ENCODE measurements at places on chromosomes 5 and 9.
A peak's percentile ranks its signal among the peaks of the same experiment; 100 is the strongest.

DNA sequence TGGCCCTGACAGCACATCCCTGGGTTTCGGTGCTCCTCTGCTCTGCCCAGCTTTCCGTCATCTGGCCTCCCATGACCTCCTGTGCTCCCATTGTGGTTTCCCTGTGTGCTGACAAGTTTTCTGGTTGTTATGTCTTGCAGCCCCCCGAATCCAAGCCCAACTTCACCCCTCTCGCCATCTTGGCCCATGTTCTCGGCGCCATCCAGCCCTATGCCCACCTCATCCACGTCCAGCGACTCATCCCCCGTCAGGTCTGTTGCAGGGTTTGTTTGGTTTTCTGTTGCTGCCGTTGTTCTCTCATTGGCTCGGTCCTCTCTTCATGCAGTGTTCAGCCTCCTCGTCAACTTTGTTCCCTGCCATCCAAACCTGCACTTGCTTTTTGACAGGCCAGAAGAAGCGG is 196.4 kb downstream of the NR3C1 start:
- DNase-seq = no peak

- peak; percentile 8 for DNase-seq
Measured at GRCh38 chr5:135718151-135718550, 116.3 kb upstream of the SLC25A48 start.

DNA sequence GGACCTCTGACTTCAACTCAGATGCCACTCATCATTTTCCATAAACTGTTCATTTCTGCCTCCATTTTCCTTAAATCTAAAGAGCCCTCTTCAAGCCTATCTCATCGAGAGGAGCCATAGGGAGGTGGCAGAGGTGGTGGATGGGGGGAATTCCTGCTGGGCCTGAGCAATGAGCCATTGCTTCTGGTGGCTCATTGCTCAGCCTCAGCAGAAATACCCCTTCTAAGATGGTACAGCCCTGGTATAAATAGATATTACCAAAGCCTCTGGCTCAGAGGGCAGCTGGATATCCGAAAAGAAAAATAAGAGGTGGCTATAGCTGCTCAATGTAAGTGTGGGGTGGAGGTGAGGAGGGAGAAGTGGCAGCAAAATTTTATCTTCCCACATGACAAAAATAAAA is 313.5 kb downstream of the CAAP1 start:
- DNase-seq = no peak

DNA sequence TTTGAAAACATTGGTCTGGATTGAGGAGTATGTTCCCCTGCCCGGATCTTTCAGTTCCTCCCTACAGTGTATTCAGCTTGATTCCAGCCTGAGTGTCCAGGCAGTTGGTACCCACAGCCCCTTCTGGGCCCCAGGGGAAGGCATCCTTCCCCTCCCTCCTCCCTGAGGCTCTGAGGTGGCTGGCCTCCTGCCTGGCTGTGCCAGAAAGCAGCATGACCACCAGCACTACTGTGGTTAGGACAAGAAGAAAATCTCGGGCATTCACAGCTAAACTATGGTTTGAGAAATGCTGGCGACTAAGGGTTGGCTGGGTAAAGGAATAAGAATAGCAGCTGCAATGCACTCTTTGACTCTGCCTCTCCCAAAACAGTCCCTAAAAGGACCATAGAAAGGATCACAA is 84.6 kb upstream of the LIFR start:
- no peak for DNase-seq

- DNase-seq = no peak
Measured at GRCh38 chr9:113492343-113493202, 29.0 kb downstream of the RGS3 start.

DNA sequence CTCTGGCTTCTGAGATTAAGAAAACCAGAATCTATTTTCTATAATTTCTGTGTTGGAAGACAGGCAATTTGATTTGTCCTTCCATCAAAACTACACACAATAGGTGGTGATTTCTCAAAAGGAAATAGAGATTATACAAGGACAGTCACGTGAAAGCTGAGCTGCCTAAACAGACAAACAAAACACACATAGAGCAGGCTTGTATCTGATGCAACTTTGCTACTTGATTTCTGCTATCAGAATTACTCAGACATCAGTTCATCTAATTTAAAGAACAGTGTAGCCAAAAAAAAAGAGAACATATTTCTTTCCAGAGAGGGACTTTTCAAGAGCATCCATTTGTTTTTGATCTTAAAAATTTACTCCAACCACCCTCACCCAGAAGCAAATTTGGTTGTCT is 2128.3 kb upstream of the C9orf72 start:
- no peak for DNase-seq

DNA sequence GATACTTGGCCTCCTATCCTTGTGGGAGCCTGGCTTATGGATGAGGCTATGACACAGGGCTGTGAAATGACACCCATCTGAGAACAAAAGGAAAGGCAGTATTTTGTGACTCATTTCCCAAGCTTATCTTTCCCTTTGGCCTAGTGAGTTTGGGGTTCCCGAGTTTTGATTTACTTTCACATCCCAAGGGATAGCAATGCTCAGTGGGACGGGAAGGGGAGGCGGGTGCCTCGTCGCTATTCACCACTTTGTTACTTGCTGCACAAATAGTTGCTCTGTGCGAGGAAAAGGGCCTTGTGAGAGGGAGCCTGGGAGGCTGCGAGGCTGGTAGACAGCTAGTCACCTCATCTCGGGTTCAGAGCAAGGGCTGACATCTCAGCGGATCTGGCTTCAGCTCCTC is 59.1 kb upstream of the ENTREP1 start:
- peak; percentile 5 for DNase-seq

- DNase-seq = no peak
Measured at GRCh38 chr5:59317023-59317773, 576.3 kb downstream of the PDE4D start.

DNA sequence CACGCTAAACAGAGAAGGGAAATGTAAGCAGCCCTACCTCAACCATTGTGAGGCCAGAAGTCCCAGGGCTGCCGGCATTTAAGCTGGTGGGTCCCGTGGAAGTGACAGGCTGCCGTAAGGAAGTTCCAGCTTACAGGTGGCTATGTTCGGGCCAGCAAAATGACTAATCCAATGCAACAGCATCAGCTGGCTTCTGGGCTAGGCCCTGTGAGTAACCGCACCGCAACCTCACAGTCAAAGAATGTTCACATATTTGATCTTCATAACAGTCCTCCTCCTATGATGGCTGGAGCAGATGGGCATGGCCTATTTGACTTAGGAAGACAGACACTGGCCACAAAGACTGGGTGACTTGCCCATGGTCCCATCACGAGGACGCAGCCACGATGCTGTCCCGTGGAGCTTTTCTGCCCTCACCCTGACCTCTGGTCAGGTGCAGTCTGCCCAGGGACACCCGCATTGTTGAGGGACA is 88.2 kb downstream of the LIFR start:
- no peak for DNase-seq

DNA sequence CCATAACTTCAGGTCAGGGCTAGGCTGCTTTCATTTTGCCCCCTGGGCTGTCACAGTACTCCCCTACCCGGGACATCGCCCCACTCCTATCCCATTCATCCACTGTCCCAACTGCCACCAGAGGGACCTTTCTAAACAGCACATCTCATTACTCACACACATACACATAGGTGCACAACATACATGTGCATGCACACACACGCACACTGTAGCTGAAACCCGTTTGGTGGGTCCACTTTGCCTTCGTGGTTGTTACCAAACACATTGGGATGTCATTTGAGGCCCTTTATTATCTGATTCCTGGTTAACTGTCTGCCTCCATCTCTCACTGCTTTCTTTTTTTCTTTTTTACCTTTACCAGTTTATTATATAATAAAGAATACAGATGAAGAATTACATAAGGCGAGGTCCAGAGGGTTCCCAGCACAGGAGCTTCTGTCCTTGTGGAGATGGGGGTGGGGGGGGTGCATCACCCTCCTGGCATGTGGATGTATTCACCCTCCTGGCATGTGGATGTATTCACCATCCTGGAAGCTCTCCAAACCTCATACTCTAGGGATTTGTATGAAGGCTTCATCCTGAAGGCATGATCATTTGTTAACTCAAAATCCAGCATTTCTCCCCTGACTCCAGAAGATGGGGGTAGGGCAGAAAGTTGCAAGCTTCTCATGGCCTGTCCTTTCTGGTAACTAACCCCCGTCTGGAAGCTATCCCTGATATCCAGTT is 186.0 kb downstream of the GOLPH3 start:
- DNase-seq = no peak

GRCh38 chr9:125436613-125437443 is 175.2 kb downstream of the GAPVD1 start:
- no peak for DNase-seq

GRCh38 chr5:91742550-91742949 is 359.4 kb upstream of the ARRDC3 start:
- no peak for DNase-seq

DNA sequence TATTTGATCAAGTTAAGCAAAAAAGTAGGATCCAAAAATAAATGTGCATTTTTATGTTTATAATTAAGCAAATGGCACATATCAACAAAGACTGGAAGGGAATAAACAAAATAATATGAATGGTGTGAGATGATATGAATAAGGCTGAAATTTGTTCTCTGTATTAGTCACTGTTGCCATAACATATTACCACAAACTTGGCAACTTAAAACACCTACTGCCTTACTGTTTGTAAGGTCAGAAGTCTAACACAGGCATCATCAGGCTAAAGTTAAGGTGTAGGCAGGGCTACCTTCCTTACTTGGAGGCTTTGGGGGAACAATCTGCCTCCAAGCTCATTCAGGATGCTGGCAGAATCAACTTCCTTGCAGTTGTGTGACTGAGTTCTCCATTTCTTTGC is 19.3 kb downstream of the PGGT1B start:
- DNase-seq = no peak

- no peak for DNase-seq
Measured at GRCh38 chr5:11467588-11467987, 436.7 kb downstream of the CTNND2 start.

GRCh38 chr5:61587125-61587524 is 255.1 kb downstream of the ZSWIM6 start:
- no peak for DNase-seq

DNA sequence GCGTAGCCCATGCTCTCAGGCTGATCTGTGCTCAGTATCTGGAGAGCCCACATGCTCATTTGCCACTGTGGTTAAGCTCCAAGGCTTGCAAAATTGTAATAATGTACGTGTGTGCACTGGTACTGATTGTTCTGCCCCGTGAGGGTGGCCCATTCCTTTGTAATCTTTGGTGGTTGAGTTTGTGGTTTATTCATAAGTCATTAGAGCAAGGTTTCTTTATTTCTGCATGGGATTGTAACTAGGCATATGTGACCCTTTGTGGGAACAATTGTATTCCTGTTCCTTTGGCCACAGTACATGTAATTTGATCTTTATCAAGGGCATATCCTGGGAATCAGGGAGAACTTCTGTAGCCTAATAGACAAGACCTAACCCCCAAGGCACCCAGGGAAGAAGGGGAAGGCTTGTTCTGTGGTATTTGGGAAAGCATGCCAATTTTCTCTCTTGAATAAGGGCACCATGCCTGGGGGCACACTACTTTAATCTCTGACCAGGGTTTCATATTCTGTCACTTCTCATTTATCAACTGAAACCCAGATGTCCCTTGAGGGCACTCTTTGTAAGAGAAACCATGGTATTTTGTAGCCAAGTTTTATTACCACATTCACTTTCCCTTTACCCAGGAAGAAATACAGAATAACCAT is 74.6 kb downstream of the NPR3 start:
- DNase-seq = no peak

DNA sequence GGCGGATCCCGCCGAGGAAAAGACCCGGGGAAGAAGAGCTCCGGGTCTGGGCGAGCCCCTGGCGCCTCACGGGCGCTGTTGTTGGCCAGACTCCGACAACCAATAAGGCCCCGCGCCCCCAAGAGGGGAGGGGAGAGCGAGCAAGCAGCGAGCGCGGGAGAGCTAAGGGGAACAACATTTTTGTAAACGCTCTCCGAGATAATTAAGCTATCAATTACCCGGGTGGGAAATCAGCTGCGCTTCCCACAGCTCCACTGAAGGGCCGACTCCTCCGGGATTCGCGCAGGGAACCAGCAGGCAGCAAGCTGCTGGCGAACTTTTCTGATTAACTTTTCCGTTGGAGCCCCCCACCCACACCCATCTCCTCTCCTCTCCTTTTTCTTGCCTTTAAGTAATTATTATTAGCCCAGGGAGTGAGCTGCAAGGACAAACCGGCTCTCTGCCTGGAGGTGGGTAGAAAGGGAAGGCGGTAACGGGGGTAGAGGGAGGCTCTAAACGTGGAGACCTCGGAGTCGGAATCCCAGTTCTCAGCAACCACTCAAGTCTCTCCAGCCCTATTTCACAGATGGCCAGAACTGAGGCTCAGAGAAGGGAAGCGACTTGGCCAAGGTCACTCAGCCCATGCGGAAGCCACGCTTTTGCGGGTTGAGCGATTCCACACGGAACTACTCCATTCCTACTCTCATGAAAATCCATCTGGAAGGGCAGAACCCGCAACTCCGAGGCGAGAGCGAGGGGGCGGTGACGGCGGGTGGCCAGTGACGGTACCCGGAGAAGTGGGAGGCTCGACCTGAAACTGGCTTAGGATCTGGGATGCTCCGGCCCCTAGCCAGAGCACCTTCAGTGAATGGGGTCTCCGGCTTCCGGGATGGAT is 1.3 kb downstream of the ASTN2 start:
- no peak for DNase-seq

DNA sequence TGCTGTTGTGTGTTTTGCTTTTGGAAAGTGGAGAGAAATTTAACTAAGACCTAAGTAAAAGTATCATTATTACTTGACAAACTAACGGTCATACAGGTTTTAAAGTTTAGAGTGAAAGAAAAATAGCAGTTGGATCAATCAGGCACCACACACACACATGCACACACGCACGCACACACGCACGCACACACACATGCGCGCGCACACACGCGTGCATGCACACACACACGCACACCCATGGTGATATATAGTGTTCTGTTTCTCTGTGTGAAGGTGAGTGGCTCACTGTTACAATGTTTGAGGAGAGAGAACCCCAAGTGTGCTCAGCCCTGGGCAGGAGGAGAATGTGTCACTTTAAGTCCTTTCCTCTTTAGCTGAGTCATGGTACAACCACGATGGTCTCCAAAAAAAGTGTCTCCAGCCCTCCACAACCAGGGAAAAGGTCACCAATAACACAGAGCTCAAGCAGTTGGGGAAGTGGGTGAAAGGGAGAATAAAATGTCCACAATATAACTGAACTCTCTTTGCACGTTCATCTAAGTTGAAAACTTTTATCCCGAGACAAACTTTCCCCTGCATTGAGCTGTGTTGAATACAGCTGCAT is 3.2 kb downstream of the ZNF366 start:
- peak; percentile 68 for DNase-seq

- DNase-seq = no peak
Measured at GRCh38 chr5:93594591-93595419, 11.8 kb downstream of the NR2F1 start.

GRCh38 chr9:12884736-12885395 is 110.0 kb downstream of the LURAP1L start:
- no peak for DNase-seq

- DNase-seq = no peak
Measured at GRCh38 chr9:19999491-20000057, 210.7 kb upstream of the SLC24A2 start.

GRCh38 chr9:33748633-33749304 is 46.6 kb upstream of the PRSS3 start:
- no peak for DNase-seq

- no peak for DNase-seq
Measured at GRCh38 chr9:8907868-8908267, 1108.3 kb upstream of the DMAC1 start.
